Pons (tissue), 1 donor: ENCODE measurements at places on chromosomes 2 and 18.
A peak's percentile ranks its signal among the peaks of the same experiment; 100 is the strongest.

- no peak for DNase-seq
These were observed 76.2 kb upstream of the MFF start for GRCh38 chr2:227248876-227249275.

GRCh38 chr2:36754578-36754977, 58.1 kb downstream of the VIT start:
- no peak for DNase-seq

- no peak for DNase-seq
These were observed 8.9 kb downstream of the ADAM23 start for GRCh38 chr2:206452242-206452641.

DNA sequence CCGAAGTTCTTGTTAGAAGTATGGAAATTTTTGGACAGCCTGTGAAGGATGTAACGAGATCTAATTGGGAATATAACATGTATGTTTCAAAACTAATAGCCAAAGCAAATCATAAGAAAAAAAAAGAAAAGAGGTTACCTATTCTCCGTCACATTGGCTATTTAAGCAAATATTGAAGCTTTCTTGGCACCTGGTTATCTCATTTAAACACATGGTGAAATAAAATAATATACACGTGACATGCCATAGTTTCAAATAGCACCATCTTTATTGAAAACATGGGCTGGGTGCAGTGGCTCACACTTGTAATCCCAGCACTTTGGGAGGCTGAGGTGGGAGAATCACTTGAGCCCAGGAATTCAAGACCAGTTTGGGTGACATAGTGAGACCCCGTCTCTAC, 56.7 kb downstream of the ZEB2 start:
- no peak for DNase-seq

DNA sequence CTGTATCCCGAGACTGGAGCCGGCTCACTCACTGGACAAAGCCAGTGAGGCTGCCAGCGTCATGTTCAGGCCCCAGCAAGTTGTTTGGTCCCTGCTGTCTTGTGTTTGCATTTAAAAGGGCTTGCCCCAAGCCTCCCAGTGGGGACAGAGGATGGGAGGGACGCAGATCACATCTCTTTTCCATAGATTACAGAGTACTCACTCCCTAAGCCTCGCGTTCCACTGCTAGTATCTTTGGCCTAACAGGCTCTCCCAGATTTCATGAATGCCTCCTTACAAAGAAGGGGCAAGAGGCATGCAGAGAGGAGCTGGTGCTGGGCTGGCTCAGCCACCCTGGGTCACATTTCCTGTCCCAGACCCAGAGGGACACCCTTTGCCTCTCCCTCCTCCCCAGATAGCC, 59.1 kb downstream of the CMPK2 start:
- DNase-seq = no peak

DNA sequence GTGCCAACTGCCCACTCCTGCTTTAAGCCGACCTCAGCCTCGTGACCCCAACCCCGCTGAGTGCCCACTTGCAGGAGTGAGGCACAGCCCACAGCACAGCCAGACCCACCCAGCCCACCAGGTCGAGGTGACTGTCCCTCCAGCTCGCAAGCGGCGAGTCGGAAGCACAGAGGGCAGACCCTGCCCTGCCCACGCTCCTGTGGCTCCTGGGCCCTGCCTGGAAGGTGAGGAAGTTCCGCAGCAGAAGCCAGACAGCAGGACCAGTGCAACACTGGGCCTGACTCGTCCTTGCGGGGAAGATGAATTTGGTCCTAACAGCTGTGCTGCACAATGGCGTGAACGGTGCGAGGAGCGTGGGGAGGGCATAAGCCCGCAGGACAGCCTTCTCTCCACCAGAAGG, 9.9 kb downstream of the DTYMK start:
- DNase-seq = no peak

- no peak for DNase-seq
These were observed 34.9 kb downstream of the G6PC2 start for GRCh38 chr2:168935810-168936581.

DNA sequence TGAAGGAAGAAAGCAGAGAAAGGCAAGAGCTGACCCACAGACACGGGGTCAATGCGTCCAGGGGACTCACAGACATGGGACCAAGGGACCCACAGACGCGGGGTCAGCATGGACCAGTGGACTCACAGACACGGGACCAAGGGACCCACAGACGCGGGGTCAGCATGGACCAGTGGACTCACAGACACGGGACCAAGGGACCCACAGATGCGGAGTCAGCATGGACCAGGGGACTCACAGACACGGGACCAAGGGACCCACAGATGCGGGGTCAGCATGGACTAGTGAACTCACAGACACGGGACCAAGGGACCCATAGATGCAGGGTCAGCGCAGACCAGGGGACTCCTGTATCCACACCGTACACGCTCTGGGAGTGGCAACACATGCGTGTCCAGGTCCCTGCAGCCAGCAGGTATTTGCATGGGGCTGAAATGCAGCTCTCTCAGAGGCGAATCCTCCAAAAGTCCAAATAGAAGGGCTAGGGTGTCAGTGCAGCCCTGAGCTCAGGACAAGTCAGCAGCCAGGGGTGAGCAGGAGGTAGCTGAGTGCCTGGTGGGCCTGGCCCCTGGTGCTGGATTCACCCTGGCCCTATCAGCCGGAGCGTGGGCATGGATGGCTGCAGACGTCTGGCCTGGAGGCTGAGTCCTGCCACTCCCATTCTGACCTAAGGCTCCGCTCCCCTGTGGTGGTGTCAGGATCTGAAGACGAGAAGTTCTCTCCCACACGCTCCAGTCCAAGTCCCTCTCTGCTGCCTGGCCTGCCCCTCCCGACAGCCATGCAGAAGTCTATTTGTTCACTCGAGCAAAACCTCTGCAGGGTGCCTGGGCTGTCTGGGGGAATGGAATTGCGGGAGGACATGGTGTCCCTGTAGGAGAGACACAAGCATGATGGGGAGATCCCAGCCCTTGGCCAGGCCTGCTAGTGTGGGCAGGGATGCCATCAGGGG, 28.5 kb downstream of the TMEM18 start:
- no peak for DNase-seq

- DNase-seq = no peak
These were observed 204.8 kb downstream of the TSN start for GRCh38 chr2:121960251-121960650.

DNA sequence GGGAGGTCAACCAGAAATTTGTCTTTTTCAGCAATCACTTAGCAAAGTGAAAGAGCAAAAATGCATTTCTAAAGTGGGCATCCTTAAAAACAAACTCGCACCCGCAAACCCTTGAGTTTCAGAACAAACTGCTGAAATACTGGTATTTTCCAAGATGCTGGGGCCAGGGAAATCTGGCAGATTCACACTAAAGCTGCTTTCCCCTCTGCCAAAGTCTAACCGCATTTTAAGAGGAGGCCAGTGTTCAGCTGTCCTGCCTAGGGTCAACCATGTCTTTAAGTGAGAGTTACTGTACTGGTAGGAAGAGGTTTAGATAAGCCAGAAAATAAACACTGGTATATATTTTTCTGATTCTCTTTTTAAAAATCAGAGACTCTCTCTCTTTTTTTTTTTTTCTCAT, 55.9 kb downstream of the ACVR1 start:
- no peak for DNase-seq

GRCh38 chr2:11907190-11907589, 160.8 kb downstream of the LPIN1 start:
- peak; percentile 17 for DNase-seq

GRCh38 chr2:185338104-185338503, 400.5 kb upstream of the FSIP2 start:
- no peak for DNase-seq

GRCh38 chr2:236061899-236062298, 106.3 kb downstream of the GBX2 start:
- no peak for DNase-seq

DNA sequence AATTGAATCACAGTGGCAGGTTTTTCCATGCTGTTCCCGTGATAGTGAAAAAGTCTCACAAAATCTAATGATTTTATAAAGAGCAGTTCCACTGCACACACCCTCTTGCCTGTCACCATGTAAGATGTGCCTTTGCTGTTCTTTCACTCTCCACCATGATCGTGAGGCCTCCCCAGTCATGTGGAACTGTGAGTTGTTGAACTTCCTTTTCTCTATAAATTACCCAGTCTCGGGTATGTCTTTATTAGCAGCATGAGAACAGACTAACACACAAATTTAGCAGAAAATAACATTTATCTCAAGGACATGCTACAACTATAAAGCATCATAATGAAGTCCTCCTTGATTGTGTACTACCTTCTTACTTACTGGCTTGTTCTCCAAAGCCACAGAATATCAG, 1526.0 kb downstream of the LRP1B start:
- no peak for DNase-seq

- DNase-seq = no peak
These were observed 404.8 kb downstream of the MBD2 start for GRCh38 chr18:53819671-53820070.

DNA sequence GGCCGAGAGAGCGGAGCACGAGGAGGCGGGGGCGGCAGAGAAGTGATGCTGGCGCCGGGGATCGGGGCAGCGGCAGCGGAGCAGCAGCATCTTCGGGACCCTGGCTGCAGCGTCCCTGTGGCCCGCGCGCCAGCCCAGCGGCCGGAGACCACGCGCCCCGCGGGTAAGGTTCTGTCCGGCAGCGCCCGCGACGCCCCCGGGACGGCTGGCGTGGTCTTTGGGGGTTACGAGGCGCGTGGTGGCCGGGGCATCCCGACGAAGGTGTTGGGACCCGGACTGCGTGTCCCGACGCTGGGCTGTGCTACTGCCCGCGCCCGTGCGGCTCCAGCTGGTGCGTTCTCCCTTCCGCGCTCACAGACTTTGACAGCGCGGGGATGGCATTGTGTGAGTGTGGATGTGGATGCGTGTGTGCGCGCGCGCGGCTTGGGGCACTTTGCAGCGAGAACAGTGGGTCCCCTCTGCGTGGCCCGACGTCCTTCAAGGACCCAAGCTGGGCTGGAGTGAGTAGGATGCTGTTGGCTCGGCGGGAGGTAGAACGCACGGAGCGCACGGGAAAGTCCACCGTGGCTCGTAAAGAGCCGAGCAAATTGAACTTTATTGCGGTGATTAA, 405.0 kb downstream of the XIRP2 start:
- no peak for DNase-seq

GRCh38 chr2:169007356-169007755, 23.8 kb downstream of the ABCB11 start:
- DNase-seq = peak; percentile 8

- peak; percentile 75 for DNase-seq
These were observed 98.3 kb downstream of the PIK3C3 start for GRCh38 chr18:42053188-42053781.

DNA sequence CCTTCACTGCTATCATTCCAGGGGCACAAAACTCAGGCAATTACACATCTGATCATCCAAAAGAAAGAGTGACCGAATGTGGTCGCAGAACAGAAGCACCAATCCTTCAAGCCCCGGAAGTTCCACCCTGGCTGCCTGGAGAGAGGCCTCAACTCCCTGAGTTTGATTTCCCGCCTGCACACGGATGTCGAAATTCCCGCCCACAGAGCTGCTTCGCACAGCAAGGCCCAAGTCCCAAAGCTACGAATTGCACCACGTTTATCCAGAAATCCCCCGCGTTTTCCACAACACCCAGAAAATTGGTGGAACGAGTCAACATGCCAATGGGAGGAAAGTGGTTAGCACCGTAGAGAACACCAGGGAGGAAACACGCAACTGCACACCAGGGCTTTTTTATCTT, 445.4 kb downstream of the EIPR1 start:
- no peak for DNase-seq

DNA sequence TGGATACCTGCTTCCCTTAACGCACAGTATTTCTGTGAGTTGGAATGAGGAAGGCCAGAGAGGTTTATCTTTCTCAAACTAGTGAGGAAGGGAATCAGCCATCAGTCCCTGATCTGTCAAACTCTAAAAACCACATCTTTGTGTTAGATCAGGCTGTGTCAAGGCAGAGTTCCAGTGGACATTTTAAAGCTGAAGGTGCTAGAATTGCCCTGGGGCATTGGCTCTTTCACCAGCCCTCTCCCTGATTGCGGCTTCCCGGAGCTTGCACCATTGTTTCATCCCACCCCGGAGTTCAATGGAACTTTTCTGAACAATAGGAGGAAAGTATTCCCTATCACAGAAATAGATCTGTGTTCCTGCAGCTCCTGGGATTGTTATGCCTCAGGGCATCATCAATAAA, 110.2 kb downstream of the RNF144A start:
- DNase-seq = peak; percentile 35

DNA sequence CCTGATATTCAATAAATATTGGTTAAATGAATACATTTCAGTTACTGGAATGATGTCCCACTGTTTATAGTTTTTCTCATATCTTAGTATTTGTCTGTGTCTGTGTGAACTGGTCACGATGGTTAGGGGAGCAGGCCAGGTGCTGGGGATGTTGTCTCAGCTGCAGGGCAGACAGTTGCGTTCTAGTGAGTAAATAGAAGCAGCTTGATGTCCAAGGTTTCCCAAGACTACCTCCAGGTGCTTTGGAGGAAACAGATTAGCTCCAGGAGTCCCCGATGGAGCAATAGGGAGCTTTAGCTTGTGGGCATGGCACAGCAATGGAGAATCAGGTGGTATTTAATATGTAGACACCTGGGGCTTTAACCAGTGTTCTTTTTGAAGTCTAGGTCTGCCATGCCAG, 75.5 kb downstream of the GULP1 start:
- DNase-seq = no peak

GRCh38 chr2:83464444-83464843, 994.6 kb downstream of the SUCLG1 start:
- DNase-seq = no peak

GRCh38 chr18:23703057-23703986, 14.1 kb downstream of the LAMA3 start:
- DNase-seq = no peak

DNA sequence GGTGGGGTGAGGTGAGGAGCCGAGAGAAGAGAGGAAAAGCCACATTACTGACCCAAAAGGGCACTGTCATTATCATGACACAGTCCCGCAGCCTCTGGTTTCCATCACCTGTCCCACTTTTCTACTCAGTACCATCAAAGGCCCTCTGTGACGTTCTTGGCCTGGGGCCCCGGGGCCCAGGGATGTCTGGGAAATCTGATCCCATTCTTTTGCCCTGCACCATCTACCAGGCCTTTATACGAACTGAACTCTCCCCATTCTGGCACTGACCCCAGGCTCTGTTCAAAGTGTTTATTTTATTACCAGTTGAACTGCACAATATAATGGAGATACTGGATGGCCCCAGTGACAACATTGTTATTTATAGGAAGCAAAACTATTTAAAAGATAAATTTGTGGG, 89.1 kb downstream of the COL6A3 start:
- DNase-seq = no peak

GRCh38 chr2:98317214-98317613, 29.0 kb upstream of the CNGA3 start:
- no peak for DNase-seq

GRCh38 chr2:122864728-122865127, 1109.3 kb downstream of the TSN start:
- DNase-seq = no peak

DNA sequence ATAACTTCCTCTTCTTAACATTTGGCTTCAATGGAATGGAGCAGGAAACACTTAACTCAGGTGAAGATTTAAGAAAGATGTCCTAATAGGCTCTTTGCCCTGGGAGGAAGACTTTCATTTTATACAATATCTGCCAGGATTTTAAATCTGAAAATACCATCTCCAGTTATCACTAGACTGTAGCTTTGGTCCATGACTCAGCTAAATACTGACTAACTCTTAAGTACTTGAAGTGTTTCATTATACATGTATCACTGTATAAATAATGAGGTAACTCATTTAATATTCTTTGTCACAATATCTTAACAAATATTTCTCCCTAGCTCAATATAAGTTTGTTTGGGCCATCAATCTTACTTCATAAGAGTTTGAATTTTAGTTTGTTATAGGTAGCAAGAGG, 34.7 kb downstream of the RBKS start:
- DNase-seq = no peak
